Hematopoietic multipotent progenitor cell (in vitro differentiated cells): ENCODE measurements at places on chromosomes 3 and 15. TPM values are rescaled to one million over a fixed set of nuclear protein-coding genes. Genes with fewer than 3 reads are reported as not detected.

The SH2D7 gene
- total RNA-seq = not detected

The SNAPC5 gene
- 15.6 TPM for total RNA-seq

- DNase-seq = no peak
These were observed 57.4 kb upstream of the GADL1 start for GRCh38 chr3:30951826-30952225.

DNA sequence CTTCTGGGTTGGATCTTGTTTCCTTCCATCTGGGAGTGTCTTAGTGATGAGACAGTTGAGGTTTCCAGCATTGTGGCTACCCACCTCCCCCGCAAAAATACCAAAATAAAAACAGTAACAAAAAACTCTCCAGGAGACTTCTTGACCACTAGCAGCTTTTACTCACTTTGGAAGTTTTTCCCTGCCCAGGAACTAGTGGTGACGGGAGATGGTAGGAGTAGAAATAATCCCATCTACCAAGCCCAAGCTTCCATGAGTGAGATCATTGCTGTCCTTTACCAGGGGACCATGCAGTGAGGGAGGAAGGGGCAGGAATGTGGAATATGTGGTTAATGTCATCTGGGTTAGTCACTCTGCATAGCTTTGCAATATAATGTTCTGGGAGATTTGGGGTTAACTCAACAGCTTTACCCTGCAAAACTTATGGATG, 187.7 kb downstream of the ITPR1 start:
- no peak for DNase-seq

DNA sequence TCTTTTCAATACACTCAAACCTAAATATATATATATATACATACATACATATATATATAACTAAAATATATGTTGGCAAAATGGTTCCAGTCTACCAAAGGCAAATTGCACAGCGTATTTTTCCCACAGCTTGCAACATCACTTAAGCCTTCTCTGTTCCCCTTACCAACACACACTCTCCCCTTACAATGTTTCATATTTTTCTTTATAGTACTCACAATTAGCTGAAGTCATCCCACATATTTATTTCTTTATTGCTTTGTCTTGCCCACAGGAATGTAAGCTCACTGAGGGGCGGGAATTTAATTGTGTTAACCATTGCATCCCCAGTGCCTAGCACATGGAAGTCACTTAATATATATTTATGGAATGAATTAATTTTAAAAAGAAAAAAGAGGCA, 288.3 kb downstream of the ULK4 start:
- DNase-seq = no peak

The ITPKA gene
- 1.1 TPM for total RNA-seq

GRCh38 chr3:178275311-178275710, 260.9 kb upstream of the KCNMB2 start:
- no peak for DNase-seq

DNA sequence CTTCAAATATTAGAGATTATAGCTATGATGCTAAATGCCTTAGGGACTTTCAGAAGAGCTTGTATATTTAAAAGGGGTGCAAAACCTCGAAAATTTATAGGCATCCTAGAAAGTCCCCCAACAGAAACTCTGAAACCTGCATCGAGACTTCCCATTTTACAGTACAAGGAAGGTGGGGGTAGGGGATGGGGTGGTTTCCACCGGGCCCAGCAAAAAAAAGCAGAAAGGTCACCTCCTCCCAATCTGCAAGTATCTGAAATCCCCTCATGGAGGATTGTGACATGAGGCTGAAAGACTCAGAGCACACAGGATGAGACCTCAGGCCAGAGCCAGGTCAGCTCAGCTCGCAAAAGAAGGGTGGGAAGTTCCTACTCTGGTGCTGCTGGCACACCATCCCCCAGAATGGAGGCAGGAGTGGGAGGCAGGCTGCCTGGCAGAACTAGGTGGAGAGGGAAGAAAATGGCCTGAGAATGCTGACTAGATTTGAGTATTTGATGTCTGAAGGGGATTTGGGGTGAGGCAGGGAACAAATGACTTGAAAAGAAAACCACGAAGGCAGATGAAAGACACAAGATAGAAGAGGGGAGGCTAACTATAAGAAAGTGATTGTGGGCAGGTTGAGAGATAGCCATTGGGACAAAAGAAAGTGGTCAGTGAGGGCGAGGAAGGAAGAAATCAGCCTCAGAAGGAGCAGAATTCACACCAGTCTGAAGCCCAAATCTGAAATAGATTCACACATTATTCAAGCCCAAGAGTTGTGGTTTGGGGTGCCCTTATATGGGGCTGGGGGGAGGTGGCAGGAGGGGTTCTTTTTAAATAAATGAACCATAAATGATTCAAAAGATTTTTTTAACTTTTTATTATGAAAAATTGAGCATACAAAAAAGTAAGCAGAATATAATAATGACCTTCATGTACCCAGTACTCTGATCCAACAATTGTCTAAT, 22.5 kb upstream of the TSC22D2 start:
- DNase-seq = peak; percentile 35

GRCh38 chr15:49801796-49802195, 180.9 kb downstream of the DTWD1 start:
- no peak for DNase-seq

The SLC7A14 gene
- total RNA-seq = not detected

GRCh38 chr3:43784640-43785011, 93.9 kb downstream of the ABHD5 start:
- DNase-seq = no peak

The SNUPN gene
- total RNA-seq = 16.2 TPM
